NCI-H1105 (cell line): ENCODE measurements at places on chromosomes 13 and 19.
A peak's percentile ranks its signal among the peaks of the same experiment; 100 is the strongest.

- DNase-seq = no peak
These were observed 1.5 kb downstream of the KCNN4 start for GRCh38 chr19:43779147-43779819.

GRCh38 chr19:36331353-36332228 lies 47.4 kb downstream of the ZFP14 start:
- DNase-seq = no peak

DNA sequence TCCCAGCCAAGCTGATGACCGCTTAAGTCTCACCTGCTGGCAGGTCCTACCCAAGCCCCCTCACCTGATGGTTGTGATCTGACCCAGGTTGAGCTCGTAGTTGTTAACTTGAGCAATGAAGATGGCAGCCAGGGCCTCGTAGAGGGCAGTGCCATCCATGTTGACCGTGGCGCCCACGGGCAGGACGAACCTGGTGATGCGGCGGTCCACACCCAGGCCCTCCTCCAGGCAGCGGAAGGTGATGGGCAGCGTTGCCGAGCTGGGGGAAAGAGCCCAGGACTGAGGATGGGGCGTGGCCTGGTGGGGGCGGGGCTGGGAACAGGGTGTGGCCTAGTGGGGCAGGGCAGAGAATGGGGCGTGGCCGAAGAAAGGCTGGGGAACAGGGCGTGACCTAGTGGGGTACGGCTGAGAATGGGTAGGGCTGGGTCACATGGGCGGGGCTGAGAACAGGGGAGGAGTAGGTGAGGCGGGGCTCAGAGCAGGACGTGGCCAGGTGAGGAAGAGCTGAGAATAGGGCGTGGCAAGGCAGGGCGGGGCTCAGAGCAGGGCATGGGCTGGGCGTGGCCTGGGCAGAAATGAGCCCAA lies 12.9 kb downstream of the OR7C2 start:
- no peak for DNase-seq

GRCh38 chr19:37593996-37594303 lies 642 bp downstream of the ZNF571 start:
- DNase-seq = no peak

DNA sequence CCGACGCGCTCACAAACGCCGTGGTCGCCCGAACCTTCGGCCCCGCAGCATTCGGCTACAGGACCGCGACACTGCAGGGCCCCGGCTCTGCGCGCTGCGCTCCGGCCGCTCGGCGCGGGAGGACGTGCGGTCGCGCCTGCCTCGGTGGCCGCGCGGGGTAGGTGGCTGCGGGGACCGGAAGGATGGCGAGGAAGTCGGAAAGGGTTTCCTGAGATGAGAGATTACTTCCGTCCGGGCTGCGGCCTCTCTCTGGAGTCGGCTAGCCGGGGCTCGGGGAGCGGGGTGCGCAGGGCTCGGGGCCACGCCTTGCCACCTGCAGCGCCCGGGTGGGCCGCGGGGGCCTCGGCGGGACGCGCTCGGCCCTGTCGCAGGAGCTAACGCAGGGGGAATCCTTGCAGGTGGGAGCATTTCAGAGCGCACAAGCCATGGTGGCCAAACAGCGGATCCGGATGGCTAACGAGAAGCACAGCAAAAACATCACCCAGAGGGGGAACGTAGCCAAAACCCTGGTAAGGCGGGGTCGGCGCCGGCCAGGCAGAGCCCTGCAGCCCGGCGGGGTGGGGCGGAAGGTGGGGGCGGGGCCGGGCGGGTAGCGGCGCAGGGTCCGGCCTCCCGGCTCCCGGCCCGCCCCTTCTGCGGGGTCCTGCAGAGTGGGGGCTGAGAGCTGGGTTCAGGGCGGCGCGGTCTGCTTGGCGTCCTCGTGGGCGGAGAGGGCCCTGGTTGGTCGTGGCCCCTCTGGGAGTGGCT lies at the start of gene SERP2:
TSS of gene SERP2 (plus strand) at position 224 of the 747 bp plus-strand sequence. CDS start at position 426, 202 bp downstream.
- no peak for DNase-seq

GRCh38 chr19:36604656-36605100 lies 435 bp upstream of the ZNF382 start:
- peak; percentile 8 for DNase-seq

DNA sequence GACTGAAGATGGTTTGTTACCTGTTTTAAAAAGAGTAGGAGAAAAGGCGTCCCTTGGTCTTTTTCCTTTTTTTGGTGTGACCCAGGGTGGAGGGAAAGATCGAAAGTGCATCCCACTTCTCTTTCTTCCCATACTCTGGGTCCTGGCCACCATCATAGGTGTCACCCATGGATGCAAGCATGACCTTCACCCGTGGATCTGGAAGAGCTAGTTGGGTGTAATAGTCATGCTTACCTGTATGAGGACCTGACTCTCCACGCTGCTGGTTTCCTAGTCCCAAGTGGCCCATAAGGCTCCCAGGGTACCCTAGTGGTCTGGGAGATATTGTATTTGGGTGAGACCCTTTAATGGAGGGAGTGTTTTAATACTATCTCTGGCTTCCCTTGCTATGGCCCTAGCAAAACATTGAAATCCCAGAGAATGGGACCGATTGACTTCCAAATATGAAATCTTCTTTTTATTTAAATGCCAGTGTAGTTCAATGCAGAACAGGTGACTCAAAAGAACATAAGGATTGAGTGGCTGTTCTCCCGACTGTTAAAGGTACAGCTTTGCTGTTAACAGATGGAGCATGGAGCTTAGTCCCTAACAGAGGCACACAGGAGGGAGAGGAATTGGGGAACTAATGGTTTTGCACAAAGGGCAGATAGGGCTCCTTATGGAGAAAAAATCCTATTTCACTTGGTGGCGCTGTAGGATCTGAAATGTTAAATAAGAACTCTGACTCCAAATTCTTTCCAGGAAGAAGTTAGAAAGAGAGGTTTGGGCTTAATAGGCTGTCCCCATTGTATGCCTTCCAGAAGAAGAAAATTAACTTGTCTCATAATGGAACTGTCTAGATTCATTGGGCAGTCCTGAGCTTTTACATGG lies 7.0 kb upstream of the ZNF550 start:
- DNase-seq = no peak

DNA sequence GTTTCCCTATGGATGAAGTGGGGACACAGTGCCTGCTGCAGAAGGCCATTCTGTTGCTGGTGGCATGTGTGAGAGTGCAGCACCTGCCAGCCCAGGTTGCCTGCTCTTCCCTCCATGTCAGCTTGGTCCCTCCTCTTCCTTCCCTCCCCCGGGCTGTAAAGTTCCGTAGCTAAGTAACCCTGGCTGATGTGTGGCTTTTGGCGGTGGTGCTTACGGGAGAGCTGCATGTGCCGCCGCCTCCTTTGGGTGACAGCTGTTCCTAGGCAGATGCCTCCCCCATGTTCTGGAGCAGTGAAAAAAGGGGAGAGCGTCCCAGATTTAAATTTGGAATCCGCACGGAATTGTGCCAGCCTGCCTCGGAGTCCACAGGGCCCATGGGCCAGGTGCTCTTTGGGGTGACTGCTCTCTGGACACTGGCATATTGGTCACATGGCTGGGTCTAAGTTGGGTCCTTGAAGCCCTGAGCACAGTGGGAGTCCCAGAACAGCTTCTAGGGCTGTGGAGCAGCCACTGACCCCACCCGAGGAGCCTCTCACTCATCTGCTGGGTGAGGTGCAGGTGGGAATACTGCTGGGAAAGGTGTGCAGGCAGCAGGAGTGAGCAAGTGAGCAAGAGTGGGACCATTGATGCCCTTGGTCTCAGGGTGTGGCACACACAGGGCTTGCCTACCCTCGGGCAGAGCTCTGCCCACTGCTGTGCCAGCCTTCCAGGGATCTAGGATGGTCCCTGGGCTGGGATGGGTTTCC lies 33.1 kb upstream of the ZNF536 start:
- DNase-seq = no peak

- no peak for DNase-seq
These were observed 195.7 kb downstream of the SPRY2 start for GRCh38 chr13:80145171-80145690.

GRCh38 chr19:307793-308420 lies 16.7 kb upstream of the PLPP2 start:
- DNase-seq = no peak

- no peak for DNase-seq
These were observed 40.5 kb upstream of the SLC15A1 start for GRCh38 chr13:98792785-98793495.

DNA sequence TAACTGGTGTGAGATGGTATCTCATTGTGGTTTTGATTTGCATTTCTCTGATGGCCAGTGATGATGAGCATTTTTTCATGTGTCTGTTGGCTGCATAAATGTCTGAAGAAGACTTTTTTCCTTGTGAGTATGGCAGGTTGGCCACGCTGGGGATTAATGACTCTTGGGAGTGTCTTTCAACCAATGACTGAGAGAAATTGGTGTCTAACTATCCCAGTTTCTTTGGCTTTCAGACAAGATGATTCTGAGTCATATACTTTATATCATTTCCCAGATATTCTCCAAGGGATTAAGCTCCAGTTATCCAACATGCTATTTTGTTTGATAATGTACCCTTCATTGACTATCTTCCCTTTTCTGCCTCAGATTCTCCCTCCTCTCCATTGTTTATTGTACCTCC lies 35.5 kb upstream of the CSNK1A1L start:
- no peak for DNase-seq

DNA sequence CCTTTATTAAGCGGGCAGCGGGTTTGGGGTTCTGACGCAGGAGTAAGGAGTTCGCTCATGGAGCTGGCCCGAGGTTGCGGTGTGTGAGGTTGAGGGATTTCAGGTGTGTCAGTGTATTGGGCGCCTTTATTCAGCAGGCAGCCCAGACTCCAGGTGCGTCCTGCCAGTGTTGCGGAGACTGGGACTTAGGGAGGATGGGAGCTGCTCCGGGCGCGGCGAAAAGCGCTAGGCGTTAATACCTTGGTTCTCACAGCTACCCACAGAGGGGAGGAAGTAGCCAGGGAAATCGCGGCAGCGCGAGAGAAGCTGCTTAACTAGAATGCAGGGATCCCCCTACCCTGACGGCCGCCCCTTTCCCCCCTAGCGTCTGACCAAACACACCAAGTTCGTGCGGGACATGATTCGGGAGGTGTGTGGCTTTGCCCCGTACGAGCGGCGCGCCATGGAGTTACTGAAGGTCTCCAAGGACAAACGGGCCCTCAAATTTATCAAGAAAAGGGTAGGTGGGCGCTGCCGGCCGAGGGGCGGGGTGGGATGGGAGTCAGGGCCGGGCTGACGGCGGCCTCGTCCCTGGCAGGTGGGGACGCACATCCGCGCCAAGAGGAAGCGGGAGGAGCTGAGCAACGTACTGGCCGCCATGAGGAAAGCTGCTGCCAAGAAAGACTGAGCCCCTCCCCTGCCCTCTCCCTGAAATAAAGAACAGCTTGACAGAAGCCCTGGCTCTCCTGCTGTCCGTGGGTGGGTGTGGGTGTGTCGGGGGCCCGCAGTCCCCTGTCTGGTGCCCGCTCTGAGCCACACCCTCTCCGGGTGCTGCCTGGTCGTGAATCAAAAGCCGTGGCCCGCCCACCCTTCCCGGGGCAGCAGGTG lies 1.1 kb downstream of the RPL36 start:
- peak; percentile 49 for DNase-seq

- no peak for DNase-seq
These were observed 102.6 kb upstream of the MYCBP2 start for GRCh38 chr13:77429320-77430142.

GRCh38 chr13:75256922-75257321 lies 225.0 kb downstream of the TBC1D4 start:
- DNase-seq = no peak

DNA sequence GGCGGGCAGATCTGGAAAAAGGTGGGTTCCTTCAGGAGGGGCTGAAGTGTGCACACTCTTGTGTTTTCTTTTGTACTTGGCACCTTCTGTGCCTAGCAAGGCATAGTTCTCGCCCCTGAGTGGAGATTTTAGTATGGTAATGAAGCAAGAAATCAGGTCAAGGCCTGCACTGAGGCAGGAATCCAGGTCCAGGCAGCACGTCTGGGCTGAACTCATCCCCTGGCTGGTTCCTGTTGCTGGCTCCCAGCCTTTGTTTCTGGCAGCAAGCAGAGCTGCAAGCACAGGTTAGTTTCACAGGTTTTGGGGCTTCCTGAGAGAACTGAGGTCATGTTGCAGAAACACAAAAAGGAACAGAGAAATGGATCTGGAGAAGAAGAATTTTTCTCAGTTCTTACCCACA lies 21.2 kb downstream of the SIGLEC7 start:
- no peak for DNase-seq

DNA sequence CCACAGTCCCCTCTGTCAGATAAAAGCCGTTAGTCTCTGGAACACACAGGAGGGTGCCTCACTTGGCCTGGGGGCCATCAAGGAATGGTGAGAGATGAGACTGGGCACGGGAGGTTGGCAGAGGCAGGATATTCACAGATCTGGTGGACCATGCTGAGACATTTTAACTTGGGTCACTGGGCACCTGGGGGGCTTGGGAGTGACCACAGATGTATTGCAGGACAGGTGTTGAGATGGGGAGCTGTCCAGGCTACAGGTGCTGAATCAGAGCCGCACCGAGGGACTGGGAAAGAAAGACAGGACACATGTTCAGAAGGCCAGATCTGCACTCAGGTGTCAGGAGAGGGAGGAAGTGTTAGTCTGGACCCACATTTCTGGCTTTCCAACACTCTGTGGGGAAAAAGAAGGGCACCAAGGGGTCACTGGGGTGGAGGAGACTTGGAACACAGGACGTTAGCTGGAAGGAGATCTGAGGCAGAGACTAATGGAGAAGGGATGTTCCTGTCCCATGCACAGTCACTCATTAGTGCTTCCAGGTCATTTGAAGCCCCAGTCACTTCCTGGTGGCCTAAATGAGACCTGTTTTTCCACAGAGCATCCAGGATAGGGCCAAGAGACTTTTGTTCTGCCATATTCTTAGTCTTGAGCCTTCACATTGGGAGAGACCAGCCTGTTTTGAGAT lies 56.1 kb downstream of the CHST8 start:
- DNase-seq = no peak

- no peak for DNase-seq
These were observed 47.7 kb downstream of the ZMYM2 start for GRCh38 chr13:20006206-20006605.

GRCh38 chr19:50167314-50167721 lies 4.2 kb upstream of the IZUMO2 start:
- DNase-seq = peak; percentile 28

DNA sequence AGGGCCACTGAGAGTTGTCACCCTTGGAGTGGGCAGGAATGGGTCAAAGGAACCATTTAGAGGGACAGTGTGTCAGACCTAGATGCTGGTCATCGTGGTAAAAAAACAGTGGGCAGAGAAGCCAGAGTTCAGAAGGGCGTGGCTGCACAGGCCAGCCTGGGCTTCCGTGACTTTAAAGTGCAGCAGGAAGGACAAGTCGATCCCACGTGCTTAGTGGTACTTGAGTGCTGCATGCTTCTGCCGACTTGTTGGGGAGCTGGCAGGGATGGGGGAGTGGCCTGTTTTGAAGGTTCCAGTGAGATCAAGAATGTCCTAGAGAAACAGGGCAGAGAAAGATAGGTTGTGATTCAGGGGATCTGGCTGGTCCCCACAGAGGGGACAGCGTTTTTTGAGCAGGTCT lies 17.0 kb downstream of the LYL1 start:
- DNase-seq = no peak

GRCh38 chr19:10283301-10284064 lies 3.3 kb upstream of the ICAM4 start:
- no peak for DNase-seq

GRCh38 chr19:20167651-20168122 lies 673 bp downstream of the ZNF486 start:
- no peak for DNase-seq

GRCh38 chr13:48920730-48921129 lies 55.0 kb upstream of the FNDC3A start:
- DNase-seq = no peak
